ENCODE measurements at places on chromosomes 3 and 15.

DNA sequence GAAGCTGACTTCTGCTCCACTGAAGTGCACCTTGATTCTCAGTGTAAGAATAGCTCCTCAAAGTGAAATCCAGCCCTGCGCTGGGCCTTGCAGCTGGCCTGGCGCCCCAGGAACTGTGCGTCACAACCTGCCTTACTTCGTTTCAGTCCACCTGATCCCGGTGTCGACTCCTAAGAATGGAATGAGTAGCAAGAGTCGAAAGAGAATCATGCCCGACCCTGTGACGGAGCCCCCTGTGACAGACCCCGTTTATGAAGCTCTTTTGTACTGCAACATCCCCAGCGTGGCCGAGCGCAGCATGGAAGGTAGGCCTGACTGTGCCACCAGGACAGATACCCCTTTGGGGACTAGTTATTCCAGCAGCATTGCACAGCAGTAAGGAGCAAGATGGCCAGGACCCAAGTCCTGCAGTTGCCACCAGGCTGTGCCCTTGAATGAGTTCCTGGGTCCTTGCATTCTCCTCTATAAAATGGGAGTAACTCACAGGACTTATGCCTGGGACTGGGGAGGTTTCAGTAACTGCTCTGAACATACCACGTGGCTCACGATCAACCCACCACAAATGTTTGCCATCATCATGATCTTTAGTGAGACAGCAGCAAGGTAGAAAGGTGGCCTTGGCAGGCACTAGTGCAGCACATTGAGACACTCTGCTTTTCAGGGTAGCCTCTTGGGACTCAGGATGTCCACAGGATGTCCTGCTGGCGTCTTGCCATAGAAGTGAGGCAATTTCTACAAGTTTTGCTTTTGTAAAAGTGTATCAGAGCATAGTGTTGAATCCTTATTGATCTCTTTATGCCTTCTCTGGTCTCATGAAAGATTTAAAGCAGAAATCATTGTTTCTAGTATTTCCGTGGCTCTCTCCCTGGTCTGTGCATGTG lies 46.8 kb downstream of the PXYLP1 start:
- peak; percentile 38 for DNase-seq

DNA sequence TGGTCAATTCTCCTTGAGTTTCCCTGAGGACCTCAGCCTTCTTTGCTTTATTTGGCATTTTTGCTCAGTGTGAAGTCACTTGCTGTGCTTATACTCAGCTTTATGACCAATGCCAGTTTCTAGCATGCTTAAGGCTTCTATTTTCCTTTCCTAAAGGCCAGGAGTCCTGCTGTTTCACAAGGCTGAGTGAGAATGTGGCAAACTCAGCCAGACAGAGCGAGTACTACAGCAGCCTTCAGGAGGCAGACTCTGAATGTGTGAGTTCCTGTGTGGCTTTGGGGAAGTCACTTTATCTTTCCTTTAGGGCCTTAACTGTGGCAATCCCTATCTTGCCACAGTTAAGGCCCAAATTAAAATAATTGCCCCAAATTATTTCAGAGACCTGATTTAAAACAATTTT lies 213.2 kb upstream of the MRPL3 start:
- no peak for DNase-seq

DNA sequence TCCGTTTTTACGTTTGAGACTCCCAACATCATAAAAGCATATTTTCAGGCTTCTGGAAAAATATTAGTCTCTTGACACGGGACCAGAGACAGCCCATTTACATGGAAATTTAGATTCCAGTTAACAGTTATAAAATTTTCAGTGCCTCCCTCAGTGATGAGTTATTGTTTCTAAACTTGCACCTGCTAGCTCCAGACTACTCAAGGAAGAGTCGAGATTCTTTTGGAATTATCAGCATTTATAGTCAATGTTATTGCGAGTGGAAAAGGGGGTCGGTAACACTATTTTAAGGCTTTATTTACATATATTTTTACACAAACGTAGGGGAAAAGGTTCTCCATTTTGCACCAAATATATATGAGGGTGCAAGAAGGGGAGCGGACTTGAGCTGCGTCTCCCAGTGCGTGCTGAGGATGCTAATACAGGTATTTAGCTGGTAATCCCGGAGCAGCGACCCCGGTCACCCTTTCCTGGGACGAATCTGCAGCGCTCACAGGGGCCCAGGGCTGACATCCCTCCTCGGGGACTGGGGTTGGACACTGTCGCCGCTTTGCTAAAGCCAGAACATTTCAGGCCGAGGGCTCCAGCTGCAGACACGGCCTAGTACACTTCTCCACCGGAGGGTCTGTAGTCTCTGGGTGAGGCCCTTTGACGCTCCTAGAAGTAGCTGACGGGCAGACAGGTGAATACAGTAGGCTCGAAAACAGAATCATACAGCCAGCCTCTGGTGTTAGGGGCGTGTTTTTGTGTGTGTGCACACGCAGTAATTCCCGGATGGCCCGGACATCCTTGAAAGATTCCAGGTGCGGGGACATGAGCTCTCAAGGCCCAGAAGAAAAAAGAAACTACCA lies 729 bp upstream of the ZBTB11 start:
- peak; percentile 7 for DNase-seq

GRCh38 chr3:73863546-73864079 lies 238.9 kb upstream of the PDZRN3 start:
- no peak for DNase-seq
